ENCODE measurements at places on chromosomes 3 and 15.

- DNase-seq = no peak
These were observed 19.8 kb downstream of the C3orf62 start for GRCh38 chr3:49257187-49257586.

GRCh38 chr15:41870689-41871081 is 23.2 kb downstream of the SPTBN5 start:
- peak; percentile 38 for DNase-seq

DNA sequence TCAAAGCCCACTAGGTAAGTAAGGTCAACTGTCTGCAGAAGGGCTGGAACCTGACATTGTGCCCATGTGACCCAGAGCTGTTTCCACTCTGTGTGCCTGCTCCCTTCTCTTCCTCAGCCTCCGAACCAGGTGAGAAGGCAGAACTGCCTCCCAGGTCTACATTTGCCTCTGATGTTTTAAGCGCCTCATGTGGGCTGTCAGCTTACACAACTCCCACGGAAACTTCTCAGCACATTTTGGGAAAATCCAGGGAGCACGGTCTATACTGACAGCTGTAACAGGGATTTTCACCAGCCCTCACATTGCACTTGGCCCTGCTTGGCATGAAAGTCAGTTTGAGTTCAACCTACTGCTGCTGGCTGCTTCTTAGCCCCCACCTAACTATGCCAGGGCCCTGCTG is 46.9 kb upstream of the SLC24A5 start:
- no peak for DNase-seq

DNA sequence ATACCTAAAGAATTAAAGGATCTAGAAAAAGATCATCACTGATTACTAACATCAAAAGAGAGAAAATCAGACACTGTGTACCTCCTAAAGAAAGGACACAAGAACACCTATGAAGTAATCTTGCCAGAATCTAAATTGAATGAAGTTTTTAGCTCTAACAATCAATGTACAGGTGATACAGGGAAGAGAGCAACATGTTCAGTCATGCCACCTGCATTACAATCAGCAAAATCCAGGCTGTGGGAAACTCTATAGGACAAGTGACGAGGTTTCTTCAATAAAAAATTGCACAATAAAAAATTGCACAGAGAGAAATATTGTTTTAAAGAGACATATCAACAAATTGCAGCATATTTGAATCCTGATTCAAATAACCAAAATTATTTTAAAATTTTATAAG is 93.3 kb downstream of the SEMA5B start:
- DNase-seq = no peak

GRCh38 chr15:55782901-55783300 is 39.9 kb upstream of the PRTG start:
- no peak for DNase-seq

GRCh38 chr3:54706738-54707137 is 221.1 kb downstream of the LRTM1 start:
- no peak for DNase-seq

DNA sequence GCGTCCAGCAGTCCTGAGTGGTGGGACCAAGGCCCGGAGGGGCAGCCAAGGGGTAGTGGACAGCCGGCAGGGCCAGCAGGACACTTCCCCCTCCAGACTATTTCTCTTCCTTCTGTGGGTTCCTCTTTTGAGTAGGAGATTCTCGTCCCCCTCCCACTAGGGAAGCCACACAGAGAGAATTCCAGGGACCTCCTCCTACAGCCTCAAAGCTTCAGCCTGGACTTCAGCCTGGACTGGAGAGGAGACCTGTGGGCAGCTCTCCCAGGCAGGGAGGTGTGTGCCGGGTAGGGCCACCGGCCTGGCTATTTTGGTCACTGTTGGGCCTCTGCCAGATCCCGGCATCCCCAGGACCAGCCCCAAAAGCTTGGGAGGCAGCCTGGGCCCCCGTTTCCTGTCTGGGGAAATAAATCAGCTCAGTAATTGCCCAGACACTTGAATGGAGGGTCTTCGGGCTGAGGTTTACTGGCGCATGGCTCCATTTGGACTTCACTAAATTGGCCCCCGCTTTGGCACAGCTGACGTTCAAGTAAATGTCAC is 1.3 kb downstream of the SLC6A6 start:
- DNase-seq = no peak

DNA sequence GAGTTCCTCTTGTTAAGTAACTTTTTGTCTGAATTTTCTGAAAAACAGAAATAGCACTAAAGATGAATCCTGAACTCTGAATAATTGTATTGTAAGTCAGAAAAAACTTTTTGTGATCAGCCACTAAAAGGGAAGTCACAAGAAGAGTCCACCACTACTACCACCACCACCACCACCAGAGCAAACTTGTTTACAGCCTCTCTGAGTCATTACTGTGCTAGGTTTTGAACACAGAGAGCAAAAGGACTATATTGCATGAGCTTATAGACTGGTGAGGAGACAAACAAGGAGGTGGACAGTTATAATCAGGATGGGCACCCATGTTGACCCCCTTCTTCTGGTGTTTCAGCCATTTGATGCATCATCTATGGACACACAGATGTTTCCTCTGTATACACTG is 141.7 kb downstream of the IL5RA start:
- no peak for DNase-seq

DNA sequence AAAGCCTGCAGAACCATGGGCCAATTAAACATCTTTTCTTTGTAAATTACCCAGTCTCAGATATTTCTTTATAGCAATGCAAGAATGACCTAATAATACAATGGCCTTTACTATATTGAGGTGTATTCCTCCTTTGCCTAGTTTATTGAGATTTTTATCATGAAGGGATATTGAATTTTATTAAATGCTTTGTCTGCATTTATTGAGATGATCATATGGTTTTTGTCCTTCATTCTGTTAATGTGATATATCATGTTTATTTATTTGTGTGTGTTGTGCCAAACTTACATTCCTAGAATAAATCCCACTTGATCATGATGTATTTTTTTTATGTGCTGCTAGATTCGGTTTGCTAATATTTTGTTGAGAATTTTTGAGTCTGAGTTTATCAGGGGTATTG is 36.2 kb downstream of the TOPAZ1 start:
- DNase-seq = no peak

Data from fibroblast of skin of abdomen (primary cell).